HFFc6 (cell line): ENCODE measurements at places on chromosomes 11 and 22. TPM values are rescaled to one million over a fixed set of nuclear protein-coding genes. Genes with fewer than 3 reads are reported as not detected.

- no peak for DNase-seq
Measured at GRCh38 chr22:23704829-23705228, 14.0 kb downstream of the RGL4 start.

DNA sequence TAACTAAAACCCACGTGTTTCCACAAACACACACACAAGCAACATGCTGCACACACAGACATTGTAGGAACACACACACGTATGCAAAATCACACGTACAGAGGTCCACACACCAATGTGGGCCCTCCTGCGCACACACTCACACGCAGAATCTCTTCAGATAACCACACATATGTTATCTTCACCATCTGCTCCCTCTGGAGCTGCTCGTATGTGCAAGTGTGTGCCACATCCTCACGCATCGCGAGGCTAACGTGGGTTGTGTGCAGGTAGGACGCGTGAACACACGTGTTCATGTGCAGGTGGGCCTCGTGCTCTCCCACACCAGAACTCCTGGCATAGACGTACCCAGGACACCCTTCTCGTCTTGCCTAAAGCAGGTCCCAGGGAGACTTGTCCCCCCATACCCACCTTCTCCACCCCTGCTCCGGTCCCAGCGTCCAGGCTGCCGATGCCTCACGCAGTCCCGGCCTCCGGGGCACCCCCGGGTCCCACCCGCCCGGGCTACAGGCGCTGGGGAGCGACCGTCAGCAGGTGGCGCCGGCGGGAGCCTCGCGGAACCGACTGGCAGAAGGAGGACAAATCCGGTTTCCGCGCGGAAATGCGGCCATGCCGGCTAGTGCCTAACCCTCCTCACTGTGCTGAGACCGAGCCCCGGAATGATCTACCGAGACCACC lies 10.3 kb upstream of the IGSF9B start:
- no peak for DNase-seq

- DNase-seq = no peak
Measured at GRCh38 chr11:133974836-133975487, 18.2 kb upstream of the IGSF9B start.

DNA sequence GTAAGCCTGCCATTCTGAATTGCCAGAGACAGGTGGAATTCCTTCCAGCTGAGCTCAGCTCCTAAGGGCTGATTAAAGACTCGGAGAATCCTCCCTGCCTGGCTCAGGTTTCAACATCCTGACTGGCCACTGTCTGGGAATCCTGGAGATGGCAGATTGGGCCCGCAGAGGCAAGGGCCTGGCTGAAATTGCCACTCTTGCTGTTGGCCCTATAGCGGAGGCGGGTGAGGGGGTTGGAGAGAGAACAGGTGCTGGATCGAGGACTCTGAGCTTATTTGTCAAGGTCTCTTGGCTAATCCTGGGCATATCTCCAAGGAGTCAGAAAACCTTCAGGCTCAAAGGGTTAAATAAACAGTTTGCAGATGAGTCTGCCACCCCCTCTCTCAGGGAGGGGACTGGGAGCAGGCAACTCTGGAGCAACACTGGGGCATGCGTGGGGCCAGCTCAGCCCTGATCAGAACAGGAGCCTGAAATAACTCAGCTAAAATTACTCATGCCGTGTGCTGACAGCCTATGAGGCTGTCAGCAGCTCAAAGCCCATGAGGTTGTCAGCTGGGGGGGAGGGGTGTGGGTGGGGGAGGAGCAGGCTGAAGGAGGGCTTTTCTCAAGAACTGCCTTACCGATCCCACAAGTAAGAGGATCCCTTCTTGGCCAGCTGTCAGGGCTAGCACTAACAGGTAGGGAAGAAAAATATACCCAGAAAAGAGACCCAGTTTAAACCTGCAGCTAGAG lies 14.7 kb upstream of the MFRP start:
- DNase-seq = peak; percentile 78

Gene HTR3A
- total RNA-seq = not detected in 3 replicates
